HT1080 (cell line): ENCODE measurements at places on chromosomes 5 and 9. TPM values are rescaled to one million over a fixed set of nuclear protein-coding genes. Genes with fewer than 3 reads are reported as not detected.

ADGRD2 gene
- not detected in 2 replicates for total RNA-seq

SV2C gene
- total RNA-seq: not detected in 2 replicates

LPAR1 gene
- total RNA-seq: 2.1 and 2.7 TPM in 2 replicates

CXCL14 gene
- not detected in 2 replicates for total RNA-seq

FAM193B gene
- 17.4 and 23.1 TPM in 2 replicates for total RNA-seq

UBE2D2 gene
- total RNA-seq: 83.2 and 84.4 TPM in 2 replicates

SLC6A19 gene
- total RNA-seq: not detected in 2 replicates

PIGO gene
- total RNA-seq: 26.1 and 27.5 TPM in 2 replicates

EGR1 gene
- total RNA-seq: 0.60 and 0.64 TPM in 2 replicates

- DNase-seq: no peak
Observed at GRCh38 chr9:80094176-80094771, 522.5 kb downstream of the TLE4 start.

GRCh38 chr5:133957080-133957479 lies 11.3 kb downstream of the C5orf15 start:
- no peak for DNase-seq

DNA sequence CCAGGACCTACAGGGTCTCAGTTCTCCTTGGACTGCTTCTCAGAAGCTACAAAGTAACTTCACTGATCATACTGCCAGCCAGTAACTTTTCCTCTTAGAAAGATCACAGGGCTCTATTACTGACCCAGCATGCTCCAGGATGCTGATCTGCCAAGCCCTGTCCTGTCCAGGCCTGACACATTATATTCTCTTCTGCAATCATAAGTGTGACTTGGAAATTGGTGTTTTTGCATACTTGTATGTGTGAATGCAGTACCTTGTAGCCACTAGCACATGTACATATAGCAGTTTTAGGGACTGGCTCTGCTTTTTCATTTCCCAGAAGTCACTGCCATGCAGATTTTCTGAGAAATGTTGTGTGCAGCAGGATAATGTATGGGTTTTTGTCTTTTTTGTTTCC lies 40.1 kb upstream of the CCNH start:
- no peak for DNase-seq

DNA sequence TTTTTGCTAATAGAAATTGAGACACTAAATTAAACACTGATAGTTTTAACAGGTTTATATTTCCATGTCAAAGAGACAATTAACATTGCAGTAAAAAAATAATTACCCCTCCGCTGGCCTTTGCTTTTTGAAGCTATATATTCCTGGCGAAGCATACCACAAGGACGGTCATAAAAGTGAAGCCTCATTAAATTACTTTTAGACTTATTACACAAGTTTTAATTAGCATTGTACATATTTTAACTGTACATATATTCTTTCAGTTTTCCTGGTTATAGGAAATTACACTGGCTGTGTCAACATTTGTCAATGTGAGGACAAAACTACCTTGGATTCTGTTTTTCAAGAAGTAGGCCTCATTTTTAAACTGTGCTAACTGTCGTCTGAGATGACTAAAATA lies 1.2 kb downstream of the CDKN2A start:
- no peak for DNase-seq

GRCh38 chr5:55742778-55743177 lies 4.9 kb downstream of the DDX4 start:
- DNase-seq: peak; percentile 9

DNA sequence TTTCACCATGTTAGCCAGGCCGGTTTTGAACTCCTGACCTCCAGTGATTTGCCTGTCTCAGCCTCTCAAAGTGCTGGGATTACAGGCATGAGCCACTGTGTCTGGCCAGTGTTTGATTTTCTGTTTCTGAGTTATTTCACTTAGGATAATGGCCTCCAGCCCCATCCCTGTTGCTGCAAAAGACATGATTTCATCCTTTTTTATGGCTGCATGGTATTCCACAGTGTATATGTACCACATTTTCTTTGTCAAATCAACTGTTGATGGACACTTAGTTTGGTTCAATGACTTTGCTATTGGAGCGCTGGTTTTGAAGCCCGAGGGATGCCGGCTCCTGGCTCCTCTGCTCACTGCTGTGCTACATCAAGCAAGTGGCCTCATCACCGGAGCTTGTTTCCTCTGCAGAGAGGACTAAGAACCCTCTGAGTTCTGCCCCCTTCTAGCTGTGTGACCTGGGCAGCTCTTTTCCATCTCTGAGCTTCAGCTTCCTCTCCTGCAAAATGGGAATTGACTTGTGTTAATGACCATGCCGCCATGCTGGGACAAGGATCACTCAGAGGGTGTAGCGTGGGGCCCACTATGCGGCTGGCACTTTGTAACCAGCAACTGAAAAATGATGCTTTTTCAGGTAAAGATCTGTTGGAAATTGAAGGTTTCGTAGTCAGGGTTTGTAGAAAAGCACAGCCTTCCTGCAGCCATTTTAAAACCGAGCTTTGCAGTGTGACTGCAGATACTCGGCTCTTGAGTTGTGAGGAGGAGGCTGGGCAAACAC lies 4.6 kb upstream of the NEURL1B start:
- no peak for DNase-seq

DNA sequence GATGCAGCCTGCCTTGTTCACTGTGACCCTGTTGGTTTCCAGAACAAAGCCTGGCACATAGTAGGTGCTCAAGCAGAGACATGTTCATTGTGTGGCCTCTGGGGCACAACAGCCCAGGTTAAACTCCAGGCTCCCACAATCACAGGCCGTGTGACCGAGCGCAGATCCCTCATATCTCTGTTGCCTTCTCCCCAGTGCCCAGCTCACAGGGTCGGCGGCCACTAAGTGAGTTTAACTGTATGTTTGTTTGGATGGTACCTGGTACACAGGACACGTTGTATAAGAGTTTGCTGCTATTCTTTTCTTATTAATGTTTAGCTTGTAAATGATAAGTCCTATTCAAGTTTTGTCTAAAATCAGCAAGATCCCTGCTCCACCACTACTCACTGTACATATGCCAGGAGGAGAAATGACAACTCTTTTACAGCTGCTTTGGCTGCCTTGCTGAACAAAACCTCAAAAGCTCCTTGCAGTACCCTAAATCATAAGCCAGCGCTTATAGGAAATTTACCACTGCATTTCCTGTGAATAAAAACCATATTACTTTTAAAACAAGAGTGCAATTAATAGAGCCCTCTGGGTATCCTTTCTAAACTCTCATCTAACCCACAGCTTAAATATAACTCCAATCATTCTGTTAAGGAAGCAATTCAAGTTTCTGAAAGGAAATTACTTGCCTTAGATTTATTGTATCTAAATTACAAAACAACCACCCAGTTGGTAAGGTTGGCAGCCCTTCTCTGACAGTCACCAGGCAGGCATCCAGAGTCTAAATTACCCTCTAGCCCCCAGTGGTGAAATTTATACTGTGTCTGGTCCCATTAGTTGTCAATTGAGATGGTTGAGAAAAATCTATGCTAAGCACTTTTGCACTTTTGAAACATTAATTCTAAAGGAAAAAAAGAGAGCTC lies 379.4 kb downstream of the SEMA5A start:
- no peak for DNase-seq

DNA sequence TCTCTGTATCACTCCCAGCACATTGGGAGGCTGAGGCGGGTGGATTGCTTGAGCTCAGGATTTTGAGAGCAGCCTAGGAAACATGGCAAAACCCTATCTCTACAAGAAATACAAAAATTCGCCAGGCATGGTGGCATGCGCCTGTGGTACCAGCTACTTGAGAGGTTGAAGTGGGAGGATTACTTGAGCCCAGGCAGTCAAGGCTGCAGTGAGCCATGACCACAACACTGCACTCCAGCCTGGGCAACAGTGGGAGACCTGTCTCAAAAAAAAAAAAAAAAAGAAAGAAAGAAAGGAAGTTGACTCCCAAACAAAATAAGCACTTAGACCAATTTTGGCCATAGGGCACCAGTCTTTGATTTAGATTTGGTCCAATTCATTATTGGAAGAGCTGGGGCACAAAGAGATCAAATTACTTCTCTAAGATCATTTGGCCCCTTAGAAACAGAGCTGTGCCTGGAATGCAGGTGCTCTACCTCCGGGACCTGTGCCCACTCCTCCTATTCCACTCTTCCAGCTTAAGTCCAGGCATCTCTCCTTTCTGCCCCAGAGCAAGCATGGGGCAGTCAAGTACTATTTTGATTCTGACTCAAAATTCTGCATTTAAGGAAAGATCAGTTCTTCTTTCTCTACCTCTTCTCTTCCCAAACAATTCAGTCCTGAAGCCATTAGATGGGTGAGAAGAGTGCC lies 59.0 kb downstream of the ALDH7A1 start:
- DNase-seq: no peak
